NCI-H1417 treated with DMSO at 0.1 percent for 48 hours (cell line): ENCODE measurements at places on chromosomes 1 and 21.

DNA sequence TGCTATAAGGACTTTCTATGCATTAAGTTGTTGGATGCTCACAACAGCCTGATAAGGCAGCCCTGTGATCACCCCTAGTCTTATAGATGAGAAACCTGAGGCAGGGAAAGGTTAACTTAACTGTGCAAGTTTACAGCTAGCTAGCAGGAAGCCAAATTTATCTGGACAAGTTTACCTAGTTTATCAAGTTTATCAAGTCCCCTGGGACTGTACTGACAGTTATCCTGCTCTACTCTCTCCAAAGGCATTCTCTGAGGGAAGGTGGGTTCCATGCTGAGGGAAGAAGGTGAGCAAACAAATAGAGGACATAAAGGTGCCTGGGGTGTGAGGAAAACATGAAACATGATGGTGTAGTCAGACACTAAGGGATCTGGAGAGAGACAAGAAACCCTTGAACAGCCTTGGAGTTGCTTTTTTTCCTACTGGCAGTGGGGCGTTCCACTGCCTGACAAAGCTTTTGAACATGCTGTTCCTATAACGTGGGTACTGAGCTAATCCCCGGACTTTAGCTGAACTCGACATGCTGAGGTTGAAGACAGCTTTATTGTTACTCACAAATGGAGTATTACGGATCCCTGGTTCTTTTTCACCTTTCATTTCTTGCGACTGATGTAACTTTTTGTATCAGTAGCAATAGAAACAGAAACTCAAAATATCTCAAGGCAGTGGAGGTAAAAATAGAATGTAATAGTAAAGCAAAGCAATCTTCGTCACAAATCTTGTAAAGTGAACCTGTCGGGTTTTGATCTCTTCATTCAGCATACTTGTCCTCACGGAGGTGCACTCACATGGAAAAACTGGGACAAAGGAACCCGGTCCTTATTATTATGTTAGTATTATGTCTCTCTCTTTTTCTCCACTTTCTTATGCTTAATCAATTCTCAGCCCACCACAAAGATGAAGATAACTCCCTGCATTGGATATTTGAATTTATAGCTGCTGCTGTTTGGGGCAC is 42.4 kb upstream of the ESRRG start:
- no peak for DNase-seq

DNA sequence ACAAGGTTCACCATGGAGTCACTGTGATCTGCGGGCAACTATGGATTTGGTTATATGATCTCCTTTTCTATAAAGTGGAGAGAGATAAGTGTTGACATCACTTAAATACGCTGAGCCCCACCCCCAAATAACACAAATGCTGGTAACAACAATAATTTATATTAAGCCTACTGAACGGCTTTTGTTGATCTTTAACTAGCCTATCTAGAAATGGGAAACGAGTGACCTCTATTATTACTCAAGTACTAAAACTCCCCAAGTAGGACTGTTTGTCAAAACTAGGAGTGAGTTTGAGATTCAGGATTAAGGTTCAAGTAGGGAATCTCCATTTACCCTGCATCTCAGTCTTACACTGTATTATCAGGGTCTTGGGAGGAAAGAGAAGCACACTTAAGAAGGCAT is 52.2 kb downstream of the MAP3K7CL start:
- no peak for DNase-seq

DNA sequence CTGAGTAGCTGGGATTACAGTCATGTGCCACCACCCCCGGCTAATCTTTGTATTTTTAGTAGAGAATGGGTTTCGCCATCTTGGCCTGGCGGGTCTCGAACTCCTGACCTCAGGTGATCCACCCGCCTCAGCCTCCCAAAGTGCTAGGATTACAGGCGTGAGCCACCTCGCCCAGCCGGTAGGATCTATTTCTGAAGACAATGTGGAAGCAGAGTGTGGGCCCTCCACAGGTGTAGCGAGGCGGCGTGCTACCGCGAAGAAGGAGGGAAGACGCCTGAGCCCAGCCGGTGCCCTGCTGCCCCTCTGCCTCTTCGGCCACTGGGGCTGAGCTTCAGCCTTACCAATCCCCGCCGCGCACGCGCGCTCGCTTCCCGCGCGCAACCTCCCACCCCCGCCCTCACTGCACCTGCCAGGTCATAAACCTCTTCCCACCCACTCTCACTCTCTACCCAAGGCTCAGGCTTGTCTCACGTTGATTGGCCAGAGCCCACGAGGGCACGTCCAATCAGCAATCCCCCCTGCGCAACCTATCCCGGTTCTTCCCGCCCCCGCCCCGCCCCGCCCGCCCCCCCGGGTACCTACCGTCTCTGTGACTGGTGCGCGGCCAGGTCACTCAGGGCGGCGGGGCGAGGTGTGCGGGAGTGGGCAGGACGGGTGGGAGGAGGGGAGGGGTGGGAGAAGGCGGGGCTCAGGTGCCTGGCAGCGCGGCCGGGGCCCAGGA is 409 bp upstream of the HOOK1 start:
- peak; percentile 84 for DNase-seq

DNA sequence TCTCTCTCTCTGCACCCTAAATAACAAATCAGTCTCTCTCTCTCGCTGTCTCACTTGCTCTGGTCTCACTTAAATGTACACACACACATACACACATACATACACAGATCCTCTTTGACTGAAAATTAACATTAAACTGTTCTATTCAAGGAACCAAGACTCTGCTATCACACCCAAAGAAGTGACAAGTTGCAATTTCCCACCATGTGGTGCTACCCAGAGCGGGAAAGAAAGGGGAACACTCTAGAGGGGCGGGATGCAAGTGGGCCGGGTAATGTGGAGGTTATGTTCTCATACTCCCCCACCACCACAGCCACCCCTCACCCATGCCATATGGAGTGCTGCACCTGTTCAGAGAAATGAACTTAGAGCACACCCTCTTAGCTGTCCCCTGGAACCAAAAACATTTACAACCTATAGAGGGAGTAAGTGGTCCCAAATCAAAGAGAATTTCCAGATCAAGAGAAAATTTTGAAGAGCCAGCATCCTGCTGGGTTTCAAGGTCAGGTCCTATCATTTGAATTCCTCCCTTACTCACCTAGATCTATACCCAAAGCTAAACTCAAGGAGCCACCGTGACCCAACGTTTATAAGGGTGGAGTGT is 319.4 kb downstream of the BRINP2 start:
- DNase-seq: no peak

DNA sequence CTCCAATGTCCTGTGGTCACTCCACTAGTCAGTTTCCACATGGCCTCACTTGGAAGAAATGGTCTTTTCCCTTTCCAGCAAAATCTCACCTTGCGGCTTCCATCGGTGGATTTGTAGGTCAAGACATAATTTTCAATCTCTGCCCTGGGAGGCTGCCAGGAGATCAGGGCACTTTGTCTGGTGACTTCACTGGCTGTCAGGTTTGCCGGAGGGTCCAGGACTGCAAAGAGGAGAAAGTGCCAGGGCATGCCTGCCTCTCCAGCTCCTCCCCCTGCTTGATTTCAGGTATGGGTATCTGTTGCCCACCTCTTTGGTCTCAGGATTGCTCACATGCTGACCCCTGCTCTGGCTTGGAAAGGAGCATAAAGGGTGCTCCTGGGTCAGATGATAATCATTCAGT is 162.8 kb upstream of the KIAA0040 start:
- DNase-seq: no peak
